ENCODE measurements at places on chromosomes 11 and 22.

- DNase-seq: peak; percentile 83
Observed at GRCh38 chr11:34214961-34215805, 109.8 kb downstream of the NAT10 start.

DNA sequence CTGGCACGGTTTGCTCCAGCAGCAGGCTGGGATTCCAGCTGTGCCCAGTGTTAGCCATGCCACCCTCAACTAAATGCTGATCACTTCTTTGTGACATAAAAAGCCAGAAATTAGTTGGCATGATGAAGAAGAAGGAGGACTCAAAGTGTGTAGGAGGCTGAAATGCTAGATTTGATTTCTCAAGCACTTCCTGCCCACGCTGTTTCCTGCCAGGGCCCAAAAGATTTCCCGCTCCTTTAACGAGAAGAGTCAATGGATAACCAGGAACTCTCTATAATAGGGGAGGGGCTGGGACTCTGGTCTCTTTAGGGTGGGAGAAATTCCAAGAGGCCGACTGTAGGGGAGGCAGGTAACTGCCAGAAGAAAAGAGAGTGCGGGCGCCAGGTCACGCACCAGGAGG is 26.4 kb downstream of the APOL3 start:
- peak; percentile 65 for DNase-seq

GRCh38 chr11:14813516-14813915 is 78.5 kb downstream of the CYP2R1 start:
- DNase-seq: peak; percentile 5

- DNase-seq: no peak
Observed at GRCh38 chr22:46081831-46082210, 68.5 kb upstream of the PPARA start.

GRCh38 chr11:820655-821511 is 2.2 kb downstream of the PNPLA2 start:
- DNase-seq: peak; percentile 89

DNA sequence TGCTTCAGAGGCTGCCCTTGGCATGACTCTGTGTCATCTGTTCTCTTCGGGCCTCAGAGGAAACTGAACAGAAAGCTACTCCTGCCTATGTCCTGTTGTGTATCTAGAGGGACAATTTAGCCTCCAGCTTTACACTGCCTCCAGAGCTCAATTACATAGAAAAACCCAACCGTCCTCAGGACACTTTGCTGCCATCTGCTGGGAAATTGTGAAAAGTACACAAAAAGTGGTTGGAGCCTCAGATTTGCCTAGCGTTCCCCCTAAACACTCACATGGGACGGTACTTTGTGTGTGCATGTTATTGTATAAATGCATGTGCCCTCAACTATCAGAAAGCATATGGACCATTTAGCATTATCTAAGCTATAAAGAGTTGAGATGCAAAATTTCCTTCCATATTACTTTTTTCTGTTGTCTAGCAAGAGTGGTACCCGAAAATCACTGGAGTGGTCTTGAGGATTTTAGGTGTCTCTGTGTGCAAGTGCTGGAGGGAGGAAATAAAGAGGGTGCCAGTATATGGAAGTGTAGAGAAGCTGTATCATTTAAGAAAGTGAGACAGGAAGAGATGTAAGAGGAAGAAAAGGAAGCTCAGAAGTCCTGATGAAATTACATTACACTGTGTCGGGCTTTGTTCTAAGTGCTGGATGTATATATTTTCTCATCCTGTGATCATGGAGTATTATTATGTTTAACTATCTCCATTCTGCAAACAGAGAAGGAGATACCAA is 8.7 kb upstream of the MS4A4E start:
- peak; percentile 79 for DNase-seq

DNA sequence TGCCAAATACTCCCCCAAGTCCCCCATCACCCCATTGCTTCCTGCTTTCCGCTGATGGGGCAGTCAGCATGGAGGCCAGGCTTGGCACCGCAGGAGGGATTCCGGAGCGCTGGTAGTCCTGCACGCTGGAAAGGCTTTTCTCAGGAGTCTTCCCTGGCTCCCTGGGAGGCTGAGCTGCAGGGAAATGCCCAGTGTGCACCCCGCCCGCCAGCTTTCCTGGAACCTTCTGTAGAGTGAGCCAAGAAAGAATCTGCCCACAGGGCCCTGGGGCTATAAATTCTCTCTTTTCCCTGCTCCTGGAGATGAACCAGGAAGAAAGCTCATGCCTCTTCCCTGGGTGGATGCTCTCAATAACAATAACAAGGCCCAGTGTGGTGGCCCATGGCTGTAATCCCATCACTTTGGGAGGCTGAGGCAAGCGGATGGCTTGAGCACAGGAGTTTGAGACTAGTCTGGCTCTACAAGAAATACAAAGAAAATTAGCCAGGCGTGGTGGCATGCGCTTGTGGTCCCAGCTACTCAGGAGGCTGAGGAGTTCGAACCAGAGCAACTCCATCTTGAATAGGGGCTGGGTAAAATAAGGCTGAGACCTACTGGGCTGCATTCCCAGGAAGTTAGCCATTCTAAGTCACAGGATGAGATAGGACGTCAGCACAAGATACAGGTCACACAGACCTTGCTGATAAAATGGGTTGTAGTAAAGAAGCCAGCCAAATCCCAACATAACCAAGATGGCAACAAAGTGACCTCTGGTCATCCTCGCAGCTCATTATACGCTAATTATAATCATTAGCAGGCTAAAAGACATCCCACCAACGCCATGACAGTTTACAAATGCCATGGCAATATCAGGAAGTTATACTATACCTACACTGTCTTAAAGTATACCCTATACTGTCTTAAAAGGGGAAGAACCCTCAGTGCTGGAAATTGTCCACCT is 46.4 kb upstream of the FTH1 start:
- no peak for DNase-seq

GRCh38 chr22:41746567-41747400 is 47.5 kb downstream of the MEI1 start:
- peak; percentile 90 for DNase-seq

GRCh38 chr11:95505927-95506426 is 275.0 kb upstream of the SESN3 start:
- DNase-seq: peak; percentile 85

GRCh38 chr11:114775875-114776621 is 97.7 kb downstream of the NXPE2 start:
- no peak for DNase-seq

DNA sequence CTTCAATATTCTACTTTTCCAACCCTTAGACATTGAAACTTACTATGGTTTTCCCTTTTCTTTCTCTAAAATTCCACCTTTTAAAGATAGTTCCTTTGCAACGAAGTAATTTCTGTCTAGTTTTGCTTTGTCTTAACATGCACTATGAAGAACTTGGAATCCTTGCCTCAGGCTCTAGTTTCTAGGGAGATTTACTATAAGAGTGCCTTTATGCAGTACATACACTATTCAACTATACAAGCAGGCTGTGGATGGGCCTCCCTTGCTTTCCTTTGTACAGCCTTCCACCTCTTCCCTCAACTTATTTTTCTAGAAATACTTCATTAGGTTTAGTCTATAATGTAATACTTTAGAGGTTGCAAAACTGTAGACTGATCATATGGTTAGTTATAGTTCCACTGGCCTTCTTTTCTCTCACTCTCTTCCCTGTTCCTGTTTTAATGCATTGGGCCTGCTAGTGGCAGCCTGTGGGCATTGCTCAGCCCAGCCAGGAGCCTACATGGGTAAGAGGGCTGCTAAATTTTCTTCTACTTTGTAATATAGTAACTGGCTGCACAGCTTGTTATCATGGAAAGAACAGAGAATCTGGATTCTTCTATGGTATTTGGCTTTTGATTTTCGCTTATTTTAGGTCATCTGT is 100.2 kb downstream of the C11orf87 start:
- no peak for DNase-seq

- no peak for DNase-seq
Observed at GRCh38 chr22:45805413-45805812, 133.8 kb downstream of the ATXN10 start.

GRCh38 chr22:36391638-36392037 is 3.9 kb upstream of the MYH9 start:
- DNase-seq: no peak

DNA sequence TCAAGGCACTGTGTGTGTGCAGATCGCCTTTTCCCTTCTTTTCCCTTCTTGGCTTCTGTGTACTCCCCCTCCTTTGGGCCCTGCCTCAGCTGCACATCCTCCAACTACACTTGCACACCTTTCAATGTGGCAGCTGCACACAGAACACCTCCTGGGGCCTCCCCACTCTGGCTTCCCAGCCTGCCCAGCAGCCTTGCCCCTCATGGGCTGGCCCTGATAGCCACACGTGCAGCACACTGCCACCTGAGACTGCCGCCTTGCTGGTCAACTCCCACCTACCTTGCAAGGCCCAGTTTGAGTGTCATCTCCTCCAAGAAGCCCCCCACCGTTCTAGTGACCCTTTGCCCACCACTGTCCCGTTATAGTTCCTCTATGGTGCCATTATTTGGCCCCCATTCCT is 77.3 kb upstream of the ARFGAP3 start:
- no peak for DNase-seq

DNA sequence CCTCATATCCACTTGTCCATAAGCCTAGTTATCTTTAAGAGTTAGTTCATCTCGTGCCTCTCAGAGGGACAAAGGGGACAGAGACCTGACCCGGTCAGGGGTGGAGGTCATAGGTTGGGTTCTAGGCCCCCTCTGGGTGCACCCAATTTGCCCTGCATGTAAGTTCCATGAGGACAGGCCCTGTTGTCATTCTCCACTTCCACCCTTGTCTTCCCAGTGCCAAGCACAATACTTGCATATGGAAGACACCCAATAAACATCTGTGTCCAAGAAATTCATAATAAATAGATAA is 1.3 kb upstream of the YIF1A start:
- no peak for DNase-seq

DNA sequence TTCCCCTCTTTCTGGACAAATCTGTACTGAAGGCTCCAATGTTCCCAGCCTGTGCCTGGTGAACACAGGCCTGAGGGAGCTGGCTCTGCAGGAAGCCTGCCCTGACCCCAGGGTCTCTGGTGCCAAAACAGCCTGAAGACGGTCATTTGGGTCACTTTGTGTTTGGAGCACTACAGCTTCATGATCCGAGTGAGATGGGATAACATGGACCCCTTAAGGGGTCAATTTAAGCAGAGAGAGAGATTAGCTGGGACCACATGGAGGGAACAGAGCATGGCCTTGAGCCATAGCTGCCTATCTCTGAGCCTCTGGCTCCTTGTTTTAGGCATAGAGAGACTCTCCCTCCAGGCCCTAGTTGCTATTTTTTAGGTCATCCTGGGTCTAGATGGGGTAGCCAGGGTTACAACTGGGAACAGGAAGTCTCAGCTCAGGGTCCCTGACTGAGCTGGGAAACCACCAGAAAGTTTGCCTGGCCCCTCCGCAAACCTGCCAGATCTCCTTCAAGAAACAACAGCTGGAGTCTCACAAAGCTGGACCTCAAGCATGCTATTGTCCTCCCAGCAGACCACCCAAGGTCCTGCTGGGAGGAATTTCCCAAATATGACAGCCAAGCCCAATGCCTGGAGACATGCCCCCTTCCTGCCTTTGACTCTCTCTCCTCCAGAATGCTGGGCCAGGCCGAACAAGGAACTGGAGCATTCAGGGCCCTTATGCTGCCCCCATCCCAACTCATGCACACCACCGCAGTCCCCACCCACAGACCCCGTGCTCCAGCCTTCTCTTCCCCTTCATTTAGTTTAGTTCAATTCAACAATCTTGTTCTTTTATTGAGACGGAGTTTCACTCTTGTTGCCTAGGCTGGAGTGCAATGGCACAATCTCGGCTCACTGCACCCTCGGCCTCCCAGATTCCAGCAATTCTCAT is 4.0 kb downstream of the SLCO2B1 start:
- DNase-seq: no peak

GRCh38 chr11:59221441-59221840 is 8.7 kb upstream of the MPEG1 start:
- DNase-seq: no peak

DNA sequence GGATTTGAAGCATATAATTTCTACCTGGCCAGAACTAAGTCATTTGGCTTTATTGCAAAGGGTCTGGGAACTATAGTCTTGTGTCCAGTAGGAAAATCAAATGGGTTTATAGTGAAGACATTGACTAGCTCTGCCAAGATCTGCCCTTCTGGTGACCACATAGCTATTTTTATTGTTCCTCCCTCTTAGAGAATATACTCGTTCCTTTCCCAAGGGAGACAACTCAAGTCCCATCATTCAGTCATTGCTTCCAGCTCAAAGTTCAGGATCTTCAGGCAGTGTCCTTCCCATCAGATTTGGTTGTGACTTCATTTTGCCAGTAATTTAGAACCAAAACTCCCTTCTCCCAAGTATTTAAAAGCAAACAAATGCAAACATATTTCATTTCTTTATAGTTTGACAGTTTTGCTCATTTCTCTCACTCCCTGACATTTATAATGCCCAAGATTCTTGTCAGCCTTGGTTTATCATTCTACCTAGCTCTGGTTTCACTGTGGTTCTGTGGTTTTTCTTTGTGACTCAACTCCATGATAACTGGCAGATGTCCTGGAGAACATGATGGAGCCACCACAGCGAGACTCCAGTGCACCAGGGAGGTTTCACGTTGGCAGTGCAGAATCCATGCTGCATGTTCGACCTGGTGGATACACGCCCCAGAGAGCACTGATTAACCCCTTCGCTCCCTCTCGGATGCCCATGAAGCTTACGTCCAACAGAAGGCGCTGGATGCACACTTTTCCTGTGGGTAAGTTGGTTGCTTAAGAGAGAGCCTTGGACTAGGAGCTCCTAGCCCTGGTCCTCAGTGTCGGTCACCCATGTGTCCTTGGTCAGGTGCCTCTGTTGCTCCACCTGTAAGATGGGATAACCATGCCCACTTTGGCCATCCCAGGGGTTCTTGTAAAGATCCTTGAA is 64.9 kb downstream of the DEPDC5 start:
- DNase-seq: no peak

DNA sequence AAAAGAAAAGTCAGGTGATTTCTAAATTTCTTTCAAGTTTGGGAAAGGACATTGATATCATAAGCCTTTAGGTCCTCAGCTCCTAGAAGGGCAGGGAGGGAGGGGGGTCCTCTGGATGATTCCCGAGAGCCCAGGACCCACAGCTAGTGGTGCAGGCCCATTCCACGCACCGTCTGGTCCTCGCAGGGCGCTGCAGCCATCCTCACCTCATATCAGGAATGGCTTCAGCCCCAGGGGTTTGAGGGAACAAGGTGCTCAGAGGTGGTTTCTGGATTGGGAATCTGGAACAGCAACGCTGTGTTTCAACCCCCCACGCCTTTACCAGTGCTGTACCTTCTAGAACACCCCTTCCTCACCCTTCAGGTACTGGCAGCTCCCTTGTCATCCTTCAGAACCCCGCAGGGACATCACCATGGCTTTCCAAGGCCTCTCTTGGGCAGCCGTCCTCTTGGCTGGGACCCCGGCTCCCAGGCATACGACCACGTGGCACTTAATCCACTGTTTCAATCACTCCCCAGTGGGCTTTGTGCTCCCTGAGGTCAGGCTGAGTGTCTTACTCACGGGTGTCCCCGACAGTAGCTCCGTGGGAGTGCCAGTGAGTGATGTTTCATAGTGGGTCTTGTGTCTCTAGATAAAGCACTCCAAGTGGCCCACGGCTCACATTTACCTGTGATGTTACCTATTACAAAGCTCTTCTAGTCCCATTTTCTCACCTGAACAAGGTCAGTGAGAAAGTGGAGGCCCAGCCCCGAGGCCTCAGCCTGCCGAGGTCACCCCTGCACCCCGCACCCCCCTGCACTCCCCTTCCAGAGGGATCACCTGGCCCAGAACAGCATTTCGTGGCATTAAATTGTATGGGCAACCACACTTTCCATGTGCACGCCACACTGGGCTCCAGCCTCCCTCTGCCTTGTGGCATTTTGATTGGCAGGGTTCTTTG is 93.9 kb downstream of the MORC2 start:
- no peak for DNase-seq

GRCh38 chr11:24509114-24509513 is 12.3 kb downstream of the LUZP2 start:
- no peak for DNase-seq
